ENCODE measurements at places on chromosomes 7 and 10. TPM values are rescaled to one million over a fixed set of nuclear protein-coding genes. Genes with fewer than 3 reads are reported as not detected.

The CDC14C gene
- polyA plus RNA-seq: 0.03 TPM

The GRM8 gene
- polyA plus RNA-seq: 0.07 TPM

The SEMA4G gene
- 61.1 TPM for polyA plus RNA-seq

The CD36 gene
- 55.4 TPM for polyA plus RNA-seq

The PON3 gene
- polyA plus RNA-seq: 2.4 TPM

The THAP5 gene
- polyA plus RNA-seq: 8.4 TPM
